ENCODE measurements at places on chromosomes 11 and 22.
A peak's percentile ranks its signal among the peaks of the same experiment; 100 is the strongest.

DNA sequence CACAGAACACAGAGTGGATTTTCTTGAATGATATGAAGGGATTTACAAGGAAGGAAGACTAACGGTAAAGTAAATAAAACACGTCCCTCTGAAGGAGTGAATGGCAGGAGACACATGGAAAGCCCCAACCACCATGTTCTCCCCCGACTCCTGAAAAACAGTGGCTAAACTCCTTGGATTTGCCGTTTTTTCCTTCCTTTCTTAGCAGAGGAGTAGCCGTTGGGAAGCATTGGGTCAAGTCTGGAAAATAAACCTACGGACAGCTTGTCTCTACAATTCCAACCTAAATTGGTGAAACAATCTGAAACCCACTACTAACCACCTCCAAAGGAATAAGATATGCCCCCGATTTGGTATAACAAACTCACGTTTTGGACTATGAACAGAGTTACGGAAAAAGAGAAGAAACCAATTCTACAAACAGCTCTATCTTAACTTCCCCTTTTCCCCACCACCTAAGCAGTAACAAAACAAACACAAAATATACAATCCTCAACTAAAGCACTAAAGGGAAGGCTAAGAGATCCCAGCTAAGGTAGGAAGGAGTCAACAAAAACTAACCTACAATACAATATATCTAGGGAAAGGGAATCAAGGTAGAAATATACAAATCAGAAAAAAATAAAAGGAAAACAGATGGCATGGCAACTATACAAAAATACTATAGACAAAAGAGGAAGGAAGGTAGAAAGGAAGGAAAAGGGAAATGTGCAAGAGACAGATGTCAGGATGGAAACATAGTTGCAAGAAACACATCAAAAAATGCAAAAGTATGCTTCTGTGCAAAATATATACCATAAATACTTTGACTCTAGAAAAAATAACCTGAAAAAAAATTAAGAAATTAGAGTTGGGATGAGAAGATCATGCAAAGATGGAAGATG is 43.8 kb upstream of the LYVE1 start:
- no peak for DNase-seq

DNA sequence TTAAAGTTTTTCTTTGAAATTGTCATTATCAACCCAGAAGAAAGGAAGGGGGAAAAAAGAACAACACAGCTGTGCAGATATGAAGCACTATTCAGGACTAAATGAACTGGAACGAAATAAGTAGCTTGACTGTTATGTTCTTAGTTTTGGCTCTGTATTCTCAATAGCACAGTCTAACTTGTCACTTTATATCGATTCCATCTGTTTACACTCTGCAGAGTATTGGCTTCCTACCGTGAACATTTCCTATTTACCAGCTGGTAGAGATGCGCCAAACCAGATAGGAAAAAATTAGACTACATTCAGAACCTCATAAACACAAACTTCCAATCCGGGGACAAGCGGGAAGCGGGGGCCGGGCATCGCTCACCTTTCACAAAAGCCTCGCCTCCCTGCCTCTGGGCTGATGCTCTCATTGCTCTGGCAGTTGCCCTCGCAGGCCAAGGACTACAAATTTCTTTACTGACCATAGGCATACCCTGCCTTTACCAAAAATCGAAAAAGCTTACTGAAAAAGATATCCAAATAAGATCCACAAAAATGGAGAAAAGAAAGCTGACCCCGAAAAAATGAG is 66.2 kb downstream of the EFCAB6 start:
- DNase-seq, result no peak

DNA sequence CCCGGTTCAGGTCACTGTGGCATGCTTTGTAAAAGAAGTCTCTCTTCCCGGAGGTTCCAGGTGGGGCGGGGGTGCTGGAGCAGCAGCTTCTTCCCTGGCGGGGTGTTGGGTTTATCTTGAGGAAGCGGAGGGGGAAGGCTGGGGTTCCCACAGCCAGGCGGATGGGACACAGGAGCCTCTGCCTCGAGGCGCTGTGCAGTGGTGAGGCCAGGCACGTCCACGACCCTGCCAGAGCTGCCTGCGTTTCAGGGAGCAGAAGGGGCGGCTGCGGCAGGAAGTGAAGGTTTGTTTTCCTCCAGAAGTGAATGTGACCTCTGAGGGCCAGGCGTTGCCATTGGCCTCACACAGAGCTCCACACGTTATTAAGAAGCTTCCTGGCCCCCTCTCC is 20.1 kb upstream of the ADORA2A start:
- DNase-seq, result no peak

DNA sequence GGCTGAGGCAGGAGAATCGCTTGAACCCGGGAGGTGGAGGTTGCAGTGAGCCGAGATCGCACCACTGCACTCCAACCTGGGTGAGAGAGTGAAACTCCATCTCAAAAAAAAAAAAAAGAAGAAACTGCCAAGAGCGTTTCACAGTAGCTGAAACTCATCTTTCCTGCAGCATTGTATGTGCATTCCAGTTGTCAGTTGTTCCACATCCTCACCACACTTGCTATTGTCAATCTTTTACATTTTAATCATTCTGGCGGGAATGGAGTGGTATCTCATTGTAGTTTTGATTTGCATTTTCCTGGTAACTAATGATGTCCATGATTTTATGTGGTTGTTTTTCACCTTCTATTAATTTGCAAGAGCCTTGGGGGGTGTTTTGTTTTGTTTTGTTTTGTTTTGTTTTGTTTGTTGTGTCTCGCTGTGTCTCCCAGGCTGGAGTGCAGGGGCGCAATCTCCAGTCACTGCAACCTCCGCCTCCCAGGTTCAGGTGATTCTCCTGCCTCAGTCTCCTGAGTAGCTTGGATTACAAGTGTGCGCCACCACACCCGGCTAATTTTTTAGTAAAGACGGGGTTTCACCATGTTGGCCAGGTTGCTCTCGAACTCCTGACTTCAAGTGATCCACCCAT is 8.1 kb upstream of the GNB1L start:
- DNase-seq, result no peak

DNA sequence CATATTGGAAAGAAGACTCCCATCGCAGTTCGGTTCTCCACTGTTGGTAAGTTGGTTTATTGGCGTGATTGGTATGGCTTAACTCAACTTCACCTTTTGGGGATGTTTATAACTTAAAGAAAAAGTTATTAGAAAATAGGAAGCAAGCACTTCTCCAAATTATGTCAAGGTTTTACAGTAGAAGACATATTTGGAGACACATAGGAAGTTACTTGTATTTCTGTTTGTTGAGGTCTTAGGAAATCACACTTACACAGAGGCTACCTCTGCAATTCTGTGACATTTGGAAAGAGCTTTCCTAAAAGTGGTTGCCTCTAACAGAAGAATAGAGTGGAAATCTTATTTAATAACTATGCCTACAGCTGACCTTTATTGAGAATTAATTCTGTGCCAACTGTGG is 12.3 kb downstream of the CAT start:
- DNase-seq, result no peak

GRCh38 chr11:120718171-120718570 is 206.6 kb downstream of the GRIK4 start:
- DNase-seq, result no peak

GRCh38 chr11:122743949-122744348 is 88.4 kb downstream of the UBASH3B start:
- peak; percentile 20 for DNase-seq

- no peak for DNase-seq
Observed at GRCh38 chr11:44125598-44125997, 30.1 kb downstream of the EXT2 start.

- no peak for DNase-seq
Observed at GRCh38 chr22:35712672-35713071, 5.0 kb upstream of the APOL5 start.

DNA sequence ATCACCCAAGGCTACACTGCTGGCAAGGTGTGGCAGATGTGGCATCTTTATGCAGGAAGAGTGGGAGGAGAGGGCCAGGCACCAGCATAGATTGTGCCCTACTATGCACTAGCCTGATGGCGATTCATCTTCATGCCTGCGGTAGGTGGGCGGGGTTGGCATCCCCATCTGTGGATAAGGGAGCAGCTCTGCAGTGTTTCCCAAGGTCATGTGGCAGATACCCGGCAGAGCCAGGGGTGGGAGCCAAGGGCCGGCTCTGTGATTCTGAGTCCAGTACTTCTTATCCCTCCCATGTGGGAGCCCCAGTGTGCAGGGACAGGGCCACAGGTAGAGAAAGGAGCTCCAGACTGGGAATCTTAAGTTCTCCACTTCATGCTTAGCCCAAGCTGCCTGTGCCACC is 20.0 kb downstream of the CD82 start:
- no peak for DNase-seq

- DNase-seq, result no peak
Observed at GRCh38 chr11:133425992-133426391, 106.3 kb downstream of the OPCML start.
